Activated T-cell treated with anti-CD3 and anti-CD28 coated beads, Interleukin-2, amount 50 U/mL, for 1 hour (primary cell): ENCODE measurements at places on chromosomes 12 and 14.

GRCh38 chr14:61147381-61147821 is 133.7 kb downstream of the TMEM30B start:
- no peak for DNase-seq

DNA sequence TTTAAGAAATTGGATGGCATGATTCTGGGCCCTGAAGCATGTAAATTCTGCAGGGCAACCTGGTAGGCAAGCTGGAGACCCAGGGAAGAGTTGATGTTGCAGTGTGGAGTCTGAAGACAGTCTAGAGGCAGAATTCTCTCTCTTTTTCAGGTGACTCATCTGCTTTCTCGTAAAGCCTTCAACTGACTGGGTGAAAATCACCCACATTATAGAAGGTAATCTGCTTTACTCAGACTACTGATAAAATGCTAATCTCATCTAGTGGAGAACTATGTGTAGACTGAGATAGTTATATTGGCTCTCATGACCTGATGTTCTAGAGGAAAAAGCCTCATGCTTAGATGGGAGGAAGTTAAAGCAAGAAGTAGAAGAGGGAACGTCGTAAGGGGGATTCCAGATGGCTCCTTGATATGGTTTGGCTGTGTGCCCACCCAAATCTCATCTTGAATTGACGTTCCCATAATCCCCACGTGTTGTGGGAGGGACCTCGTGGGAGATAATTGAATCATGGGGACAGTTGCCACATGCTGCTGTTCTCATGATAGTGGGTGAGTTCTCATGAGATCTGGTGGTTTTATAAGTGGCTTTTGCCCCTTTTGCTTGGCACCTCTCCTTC is 723.8 kb downstream of the BCL11B start:
- DNase-seq = no peak

DNA sequence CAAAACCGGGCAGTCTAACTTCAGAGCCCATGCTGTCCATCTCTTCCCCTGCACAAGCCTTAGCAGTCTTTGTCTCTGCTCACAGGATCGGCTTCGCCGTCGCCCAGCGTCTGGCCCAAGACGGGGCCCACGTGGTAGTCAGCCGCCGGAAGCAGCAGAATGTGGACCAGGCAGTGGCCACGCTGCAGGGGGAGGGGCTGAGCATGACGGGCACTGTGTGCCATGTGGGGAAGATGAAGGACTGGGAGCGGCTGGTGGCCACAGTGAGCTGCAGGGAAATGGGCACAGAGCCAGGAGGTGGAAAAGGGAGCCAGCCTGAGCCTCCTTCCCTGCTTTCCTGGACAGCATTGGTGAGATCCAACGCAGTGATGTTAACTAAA is 14.2 kb upstream of the CARMIL3 start:
- DNase-seq = no peak

DNA sequence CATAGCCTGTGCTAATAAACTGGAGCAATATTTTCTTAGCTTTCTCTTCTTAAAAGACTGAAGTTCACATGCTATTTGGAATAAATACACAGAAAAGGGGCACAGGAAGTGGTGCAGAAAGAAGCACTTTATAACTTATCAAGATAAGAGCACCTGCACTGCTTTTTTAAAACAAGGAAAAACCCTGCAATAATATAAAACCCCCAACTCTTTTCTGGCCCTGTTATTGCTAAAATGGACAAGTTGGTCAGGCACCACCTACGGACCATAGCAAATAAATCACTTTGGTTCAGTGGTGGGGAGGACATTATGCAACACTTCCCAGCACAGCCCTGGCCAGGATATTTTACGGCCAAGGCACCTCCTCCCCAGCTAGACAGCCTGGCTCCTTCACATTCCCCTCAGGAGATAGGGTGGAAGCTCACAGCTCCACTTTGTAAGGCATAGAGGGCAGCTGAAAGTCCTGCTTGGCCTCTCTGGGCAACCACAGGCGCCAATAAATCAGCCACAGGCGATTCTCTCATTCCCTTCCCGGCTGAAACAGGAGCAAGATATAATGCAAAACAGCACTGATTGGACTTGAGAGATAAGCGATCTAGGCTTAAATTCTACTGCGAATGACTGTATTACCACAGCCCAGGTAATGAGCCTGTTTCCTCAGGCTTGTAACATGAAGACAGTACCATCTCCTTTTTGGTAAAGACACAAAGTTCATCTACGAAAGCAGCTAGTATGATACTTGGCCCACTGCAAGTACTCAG is 2.0 kb downstream of the ZBTB25 start:
- peak; percentile 28 for DNase-seq

GRCh38 chr12:118061873-118062843 is 1.2 kb upstream of the WSB2 start:
- DNase-seq = peak; percentile 24

- no peak for DNase-seq
Measured at GRCh38 chr12:28878629-28879028, 270.4 kb upstream of the FAR2 start.

- no peak for DNase-seq
Measured at GRCh38 chr12:116164250-116165035, 113.0 kb downstream of the MED13L start.

DNA sequence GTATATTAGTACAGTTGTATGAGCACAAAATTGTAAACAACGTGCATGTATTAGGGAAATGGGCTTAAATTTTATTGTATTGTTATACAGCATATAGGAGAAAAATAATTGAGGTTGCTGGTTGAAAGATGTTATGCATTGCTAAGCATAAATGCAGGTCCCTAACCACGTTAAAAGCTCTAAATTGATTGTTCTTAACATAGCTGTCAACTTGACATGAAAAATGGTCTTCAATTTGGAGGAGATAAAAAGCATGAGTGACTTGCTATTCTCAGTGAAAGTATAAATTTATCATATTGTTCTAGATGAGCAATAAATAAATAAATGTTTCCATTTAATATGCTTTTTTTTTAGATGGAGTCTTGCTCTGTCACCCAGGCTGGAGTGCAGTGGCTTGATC is 506.6 kb upstream of the ATXN7L3B start:
- no peak for DNase-seq

GRCh38 chr12:24632466-24632865 is 316.4 kb downstream of the BCAT1 start:
- DNase-seq = no peak

GRCh38 chr14:59175404-59175803 is 13.1 kb upstream of the DAAM1 start:
- DNase-seq = no peak

GRCh38 chr12:106585521-106586277 is 2.9 kb downstream of the RFX4 start:
- no peak for DNase-seq

DNA sequence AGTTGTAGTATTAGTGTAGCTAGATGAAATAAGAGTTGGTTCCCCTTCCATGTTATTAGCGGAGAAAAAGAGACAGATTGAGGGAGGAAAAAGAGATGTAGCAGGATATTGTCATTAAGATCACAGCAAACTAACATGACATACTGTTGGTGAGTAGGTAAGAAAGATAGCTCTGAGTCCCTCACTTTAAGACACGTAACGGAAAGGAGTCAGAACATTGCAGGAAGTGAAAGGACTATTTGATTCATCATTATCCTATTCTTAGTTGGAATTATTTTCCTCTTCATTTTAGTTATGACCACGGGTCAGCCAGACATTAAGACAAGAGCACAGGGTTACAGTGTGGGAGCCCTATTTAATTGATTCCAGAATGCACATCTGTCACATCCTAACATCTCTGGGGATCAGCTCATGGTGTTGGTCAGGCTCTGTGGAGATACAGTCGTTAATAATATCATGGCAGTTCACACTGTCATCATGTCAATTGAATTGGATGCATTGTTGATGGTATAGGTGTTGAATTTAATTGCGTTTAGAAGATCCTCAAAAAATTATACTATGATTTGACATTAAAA is 55.0 kb downstream of the TMX1 start:
- DNase-seq = no peak

- no peak for DNase-seq
Measured at GRCh38 chr14:95408731-95409476, 89.2 kb upstream of the CLMN start.

DNA sequence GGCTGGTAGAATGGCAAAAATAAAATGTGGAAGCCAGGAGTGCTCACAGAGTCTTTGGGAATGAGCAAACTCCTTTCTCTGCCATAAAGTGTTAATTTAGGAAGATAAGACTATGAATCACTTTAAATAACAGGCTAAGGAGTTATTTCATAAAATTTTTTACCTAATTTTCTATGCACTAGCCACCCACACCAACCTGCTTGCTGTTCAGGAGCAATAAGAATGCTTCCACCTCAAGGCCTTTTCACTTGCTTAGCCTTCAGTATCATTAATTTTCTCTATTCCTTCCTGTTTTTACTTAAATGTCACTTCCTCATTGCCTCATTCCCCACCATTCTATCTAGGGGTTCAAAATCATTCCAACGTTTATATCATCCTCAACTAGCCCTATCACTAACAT is 326.8 kb downstream of the CCER1 start:
- DNase-seq = no peak

DNA sequence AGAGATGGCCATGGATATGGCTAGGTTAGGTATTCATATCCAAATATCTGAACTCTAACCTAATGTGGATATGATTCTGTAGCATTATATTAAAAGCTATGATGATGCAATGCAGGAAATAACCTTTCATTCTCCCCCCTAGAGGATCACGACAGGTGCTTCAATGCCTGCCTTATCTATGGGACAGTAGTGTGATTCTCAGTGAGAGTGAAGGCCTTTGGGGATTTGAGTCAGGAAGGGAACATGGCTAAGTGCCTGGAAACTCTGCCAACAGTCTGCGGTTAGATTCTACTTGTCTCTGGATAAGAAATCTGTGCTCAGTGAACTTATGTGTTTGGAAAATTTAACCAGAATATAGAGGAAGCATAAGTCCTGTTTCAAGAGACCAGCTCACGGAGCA is 81.8 kb downstream of the SLC38A1 start:
- DNase-seq = no peak

- DNase-seq = no peak
Measured at GRCh38 chr14:101405171-101405883, 156.0 kb upstream of the DIO3 start.

- DNase-seq = no peak
Measured at GRCh38 chr12:114275932-114276785, 129.8 kb downstream of the TBX5 start.

- no peak for DNase-seq
Measured at GRCh38 chr12:132398386-132398991, 69.1 kb upstream of the GALNT9 start.

GRCh38 chr12:66087365-66087943 is 43.1 kb downstream of the LLPH start:
- DNase-seq = peak; percentile 45

DNA sequence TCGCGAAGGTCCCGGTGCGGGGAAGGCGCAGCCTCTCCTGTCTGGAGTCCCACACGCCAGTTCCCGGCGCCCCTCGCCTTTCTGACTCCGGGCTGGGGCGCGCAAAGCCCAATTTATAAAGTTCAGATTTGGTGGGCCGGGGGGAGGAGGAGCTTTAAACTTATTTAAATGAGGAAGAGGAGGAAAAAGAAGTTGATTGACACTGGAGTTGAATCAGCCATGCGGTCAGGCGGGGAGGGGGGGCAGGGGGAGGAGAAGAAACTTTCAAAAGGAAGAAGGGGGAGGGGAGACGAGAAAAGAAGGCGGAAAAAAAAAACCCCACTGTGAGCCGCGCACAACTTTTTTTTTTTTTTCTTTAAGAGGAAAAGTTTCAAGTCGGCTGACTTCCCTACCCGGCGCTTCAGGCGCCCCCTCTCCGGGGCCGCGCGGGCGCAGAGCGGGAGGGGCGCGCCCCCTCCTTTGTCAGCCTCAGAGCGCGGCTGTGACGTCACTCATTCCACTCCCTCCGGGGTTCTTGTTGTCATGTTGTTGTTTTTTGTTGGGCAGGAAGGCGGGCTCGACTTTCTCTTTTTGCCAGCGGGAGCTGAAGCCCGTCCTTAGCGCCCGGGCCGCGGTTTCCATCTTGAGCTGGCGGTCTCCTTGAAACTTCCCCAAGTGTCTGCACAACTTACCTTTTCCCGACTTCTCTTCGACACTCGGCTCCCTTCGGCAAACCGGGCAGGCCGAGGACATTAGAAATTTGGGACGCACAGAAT is at the start of gene ZFP36L1:
Gene ZFP36L1 (minus strand): TSS at position 89 of the 755 bp plus-strand sequence. CDS start 129 bp downstream, outside the sequence.
- peak; percentile 92 for DNase-seq

DNA sequence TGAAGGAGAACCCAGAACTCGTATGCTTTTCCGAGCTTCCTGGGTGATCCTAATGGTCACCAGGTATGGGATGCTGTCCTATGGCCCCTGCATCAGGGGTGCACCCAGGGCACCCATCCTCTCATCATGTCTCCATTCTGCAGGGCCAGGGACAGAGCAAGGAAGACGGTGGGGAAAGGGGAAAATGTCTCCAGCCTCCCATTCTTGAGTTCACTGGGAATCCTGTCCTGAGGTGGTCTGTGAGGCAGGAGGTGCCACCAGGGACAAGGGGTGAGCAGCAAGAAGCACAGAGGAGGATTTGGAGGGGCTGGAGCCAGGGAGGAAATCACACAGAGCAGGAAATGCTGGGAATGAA is 14.9 kb upstream of the SLC6A12 start:
- DNase-seq = no peak

GRCh38 chr12:116495260-116495659 is 63.9 kb upstream of the MAP1LC3B2 start:
- no peak for DNase-seq

GRCh38 chr12:50043854-50044253 is 13.5 kb upstream of the ASIC1 start:
- no peak for DNase-seq

DNA sequence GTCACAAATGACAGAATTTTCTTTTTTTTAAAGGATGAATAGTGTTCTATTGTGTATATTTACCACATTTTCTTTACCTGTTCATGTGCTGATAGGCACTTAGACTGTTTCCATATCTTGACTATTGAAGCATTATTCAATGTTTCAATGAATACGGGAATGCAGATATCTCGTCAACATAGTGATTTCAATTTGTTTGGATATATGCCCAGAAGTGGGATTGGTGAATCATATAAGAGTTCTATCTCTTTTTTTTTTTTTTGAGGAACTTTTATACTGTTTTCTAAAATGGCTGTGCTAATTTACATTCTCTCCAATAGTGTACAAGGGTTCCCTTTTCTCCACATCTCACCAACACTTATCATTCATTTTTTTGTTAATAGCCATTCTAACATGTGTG is 97.9 kb upstream of the FAR2 start:
- DNase-seq = no peak

DNA sequence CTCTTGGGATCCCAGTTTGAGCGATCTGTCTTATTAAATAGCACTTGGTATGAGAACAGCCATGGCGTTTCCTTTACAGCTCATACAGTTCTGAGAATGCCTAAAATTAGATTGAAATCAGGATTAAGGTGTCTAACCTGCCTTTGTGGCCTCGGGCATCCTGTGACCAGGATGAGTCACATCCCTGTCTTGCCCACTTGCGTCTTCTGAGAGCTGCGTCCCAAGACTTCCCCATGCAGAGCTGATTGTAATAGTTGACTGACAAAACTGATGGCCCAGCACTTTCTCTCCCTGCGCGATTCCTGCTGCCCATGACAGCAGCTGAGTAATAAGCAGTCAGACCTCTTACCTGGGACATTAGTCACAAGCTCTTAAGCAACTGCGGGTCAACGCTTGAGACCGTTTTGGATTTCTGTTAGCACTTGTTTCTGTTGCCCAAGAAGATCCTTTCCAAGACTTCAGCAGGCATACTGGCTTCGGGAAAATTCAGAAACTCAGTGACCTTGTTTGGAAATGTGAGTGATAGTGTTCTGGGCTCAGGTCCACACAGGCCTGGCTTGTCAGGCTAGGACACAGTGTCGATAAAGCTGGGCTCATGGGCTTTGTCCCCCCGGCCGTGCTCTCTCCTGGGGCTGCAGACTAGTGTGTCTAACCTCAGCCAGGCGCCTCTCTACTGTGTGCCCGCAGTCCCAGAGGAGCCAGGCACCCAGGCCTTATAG is 169.9 kb upstream of the HIF1A start:
- peak; percentile 56 for DNase-seq

- peak; percentile 27 for DNase-seq
Measured at GRCh38 chr12:54658306-54659264, 10.4 kb upstream of the DCD start.
